NCI-H69 (cell line): ENCODE measurements at places on chromosomes 5 and 9.
A peak's percentile ranks its signal among the peaks of the same experiment; 100 is the strongest.

DNA sequence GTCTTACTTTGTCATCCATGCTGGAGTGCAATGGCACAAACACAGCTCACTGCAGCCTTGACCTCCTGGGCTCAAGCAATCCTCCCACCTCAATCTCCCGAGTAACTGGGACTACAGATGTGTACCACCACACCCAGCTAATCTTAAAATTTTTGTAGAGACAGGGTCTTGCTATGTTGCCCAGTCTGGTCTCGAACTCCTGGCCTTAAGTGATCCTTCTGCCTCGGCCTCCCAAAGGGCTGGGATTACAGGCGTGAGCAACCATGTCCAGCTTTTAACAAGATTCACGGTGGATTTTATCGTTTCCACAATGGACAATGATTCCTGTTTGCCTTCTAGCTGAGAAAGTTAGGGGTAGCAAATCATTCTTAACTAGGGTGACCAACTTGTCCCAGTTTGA lies 165.9 kb downstream of the ZNF608 start:
- no peak for DNase-seq

GRCh38 chr9:25537808-25538207 lies 140.4 kb downstream of the TUSC1 start:
- DNase-seq: peak; percentile 75

DNA sequence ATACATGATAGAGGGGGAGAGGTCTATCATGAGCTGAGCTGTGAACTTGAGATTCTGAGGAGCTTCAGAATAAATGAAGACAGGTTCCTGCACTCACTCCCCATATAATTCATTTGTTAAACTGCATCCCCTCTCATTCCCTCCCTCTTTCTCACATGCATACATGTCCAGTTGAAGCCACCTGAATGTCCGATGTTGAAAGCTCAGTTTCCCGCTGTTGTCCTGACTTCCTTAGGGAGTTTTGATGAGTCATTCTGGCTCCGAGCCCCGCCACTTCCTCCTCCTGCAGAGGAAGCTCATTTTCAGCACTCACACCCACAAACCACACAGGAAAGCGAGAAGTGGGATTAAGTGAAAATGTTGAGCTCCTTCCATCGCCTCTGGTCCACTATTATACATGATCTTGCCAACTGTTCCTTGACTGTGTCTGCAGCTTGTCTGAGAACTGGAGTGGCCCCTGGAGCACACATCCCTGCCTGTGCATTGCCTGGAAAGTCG lies 121.2 kb downstream of the CEMIP2 start:
- peak; percentile 38 for DNase-seq

DNA sequence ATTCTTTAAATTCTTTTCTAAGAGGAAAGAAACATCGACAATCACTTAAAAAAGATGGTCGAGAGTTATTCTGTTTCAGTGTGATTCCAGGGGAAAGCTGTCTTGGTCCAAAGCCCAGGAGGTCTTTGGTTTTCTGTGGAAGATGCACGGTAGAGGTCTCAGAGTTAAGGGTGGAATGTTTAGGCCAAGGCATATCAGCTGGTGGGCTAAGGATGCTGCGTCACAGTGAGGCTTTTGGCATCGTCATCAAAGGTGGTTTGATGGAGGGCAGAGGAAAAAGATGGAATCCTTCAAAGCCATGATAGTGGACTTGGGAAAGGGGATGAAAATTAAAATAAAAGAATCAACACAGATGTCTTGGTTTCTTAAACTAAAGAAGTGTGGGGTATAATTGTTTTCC lies 137.3 kb upstream of the ANKH start:
- DNase-seq: peak; percentile 45

GRCh38 chr9:137423514-137424291 lies 510 bp downstream of the NOXA1 start:
- peak; percentile 63 for DNase-seq

DNA sequence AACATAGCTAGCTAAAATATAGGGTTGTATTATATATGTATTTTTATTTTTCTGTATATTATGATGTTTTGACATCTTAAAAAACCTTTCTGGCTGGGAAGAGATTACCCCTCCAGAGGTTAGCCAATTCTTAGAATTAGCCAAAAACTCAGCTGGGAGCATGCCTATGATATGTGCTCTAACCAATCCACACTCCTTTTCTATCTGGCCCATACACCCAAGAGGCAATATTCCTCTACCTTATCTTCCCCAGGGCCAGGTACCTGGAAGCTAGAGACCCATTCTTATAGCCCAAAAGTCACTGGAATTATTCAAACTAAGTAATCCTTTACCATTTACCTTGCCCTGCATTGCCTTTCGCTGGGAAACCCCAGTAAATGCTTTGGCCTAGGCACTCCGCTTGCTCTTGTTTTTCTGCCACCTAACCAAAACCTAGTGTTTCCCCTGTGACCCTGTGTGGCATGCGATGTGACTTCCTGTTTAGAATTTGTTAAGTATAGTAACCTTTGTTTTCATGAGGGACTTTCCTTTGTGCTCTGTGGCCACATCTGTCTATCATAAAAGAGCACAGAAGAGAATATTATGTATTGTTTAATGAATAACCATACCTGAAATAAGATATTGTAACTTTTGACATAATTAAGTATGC lies 37.4 kb downstream of the CSNK1G3 start:
- no peak for DNase-seq

- no peak for DNase-seq
Observed at GRCh38 chr5:13276156-13276555, 668.3 kb downstream of the DNAH5 start.

DNA sequence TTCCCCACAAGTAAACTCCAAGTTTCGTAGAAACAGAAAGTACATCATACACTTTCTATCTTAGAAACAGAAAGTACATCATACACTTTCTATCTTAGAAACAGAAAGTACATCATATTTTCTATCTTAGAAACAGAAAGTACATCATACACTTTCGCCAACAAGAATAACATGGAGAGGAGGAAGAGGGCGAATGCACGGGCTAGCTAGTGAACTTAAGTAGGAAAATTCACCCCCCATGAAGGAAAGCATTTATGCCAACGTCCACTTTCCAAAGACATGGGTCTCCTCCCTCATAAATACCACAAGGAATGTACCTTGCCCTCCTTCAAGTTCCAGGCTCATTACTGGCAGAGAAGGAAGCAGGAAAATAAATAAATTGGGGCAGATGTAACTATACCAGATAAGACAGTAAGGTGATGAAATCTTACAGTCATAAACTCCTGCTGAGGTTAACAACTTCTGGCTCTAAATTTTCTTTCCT lies 64.7 kb downstream of the FRMD3 start:
- DNase-seq: no peak

GRCh38 chr5:64939772-64940510 lies 171.2 kb downstream of the CWC27 start:
- peak; percentile 71 for DNase-seq

GRCh38 chr9:117649126-117649525 lies 55.1 kb upstream of the TLR4 start:
- no peak for DNase-seq

DNA sequence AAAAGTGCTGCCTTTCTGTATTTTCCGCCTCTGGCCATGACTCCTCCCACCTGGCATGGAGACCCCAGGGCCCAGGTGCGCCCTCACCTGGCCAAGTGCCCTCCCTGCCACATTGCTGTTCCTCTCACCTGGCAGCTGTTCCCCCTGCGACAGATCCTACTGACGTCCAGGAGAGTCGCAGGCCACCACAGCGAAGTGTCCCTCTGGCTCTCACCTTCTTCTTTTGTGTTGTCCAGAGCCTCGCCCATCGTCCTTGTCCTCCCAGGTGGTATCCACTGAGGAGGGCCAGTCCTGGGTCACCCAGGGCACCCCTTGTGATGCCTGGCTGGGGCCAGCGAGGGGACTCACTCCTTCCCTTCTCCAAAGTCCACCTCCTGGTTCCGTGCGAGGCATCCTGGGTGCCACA lies 2.6 kb downstream of the NKD2 start:
- peak; percentile 71 for DNase-seq

DNA sequence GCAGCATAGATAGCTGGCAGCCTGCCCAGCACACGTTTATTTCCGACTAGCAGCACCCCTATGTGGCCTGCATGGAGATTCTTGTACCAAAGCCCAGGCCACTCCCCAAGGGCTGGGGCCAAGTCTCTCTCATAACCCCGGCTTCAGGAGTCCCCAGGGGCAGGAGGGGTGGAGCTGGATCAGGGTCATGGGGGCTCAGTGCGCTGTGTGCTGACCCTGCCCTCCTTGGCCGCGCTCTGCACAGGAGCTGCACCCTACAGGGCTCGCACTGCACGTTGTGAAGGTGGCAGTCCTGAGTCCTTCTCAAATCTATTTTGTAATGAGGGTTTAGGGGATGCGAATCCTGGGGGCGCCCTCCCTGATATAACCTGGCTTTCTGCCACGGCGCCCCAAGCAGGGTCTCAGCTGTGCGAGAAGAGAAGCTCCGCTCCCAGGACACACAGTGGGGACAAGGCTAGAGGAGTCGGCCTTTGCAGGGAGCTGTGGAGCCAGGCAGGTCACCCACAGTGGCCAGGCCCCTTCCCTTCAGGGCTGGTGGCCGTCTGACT lies 28.6 kb downstream of the NKD2 start:
- peak; percentile 38 for DNase-seq

DNA sequence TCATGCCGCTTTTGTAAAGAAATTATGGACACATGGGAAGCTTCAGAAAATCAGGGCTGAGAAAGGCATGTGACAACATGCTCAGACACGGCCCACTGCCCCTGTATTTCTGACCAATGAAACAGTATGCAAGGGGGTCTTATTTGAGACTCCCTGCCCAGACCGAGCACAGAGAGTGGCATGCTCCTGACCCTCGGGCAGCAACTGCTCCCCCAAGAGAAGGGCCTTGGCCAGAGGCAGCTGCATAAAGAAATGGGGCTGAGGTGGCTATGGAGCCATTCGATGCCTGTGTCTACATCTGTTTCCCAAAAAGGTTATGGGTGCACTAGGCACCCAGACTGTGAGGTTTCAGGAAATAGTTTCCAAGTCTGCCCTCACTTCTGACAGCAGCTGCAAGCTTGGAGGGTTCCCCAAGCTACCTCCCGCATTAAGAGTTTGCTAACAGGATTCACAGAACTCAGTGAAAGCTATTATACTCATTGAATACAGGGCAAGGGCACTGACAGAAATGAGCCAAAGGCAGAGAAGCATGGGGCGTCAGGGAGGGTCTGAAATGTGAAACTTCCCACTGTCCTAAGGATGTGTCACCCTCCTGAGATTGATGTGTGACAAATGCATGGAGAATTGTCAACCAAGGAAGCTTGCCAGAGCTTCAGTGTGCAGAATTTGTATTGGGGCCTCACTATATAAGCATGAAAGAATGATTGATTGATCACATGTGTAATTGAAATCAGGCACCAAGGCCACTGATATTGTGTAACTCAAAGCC lies 94.3 kb downstream of the DAP start:
- no peak for DNase-seq

DNA sequence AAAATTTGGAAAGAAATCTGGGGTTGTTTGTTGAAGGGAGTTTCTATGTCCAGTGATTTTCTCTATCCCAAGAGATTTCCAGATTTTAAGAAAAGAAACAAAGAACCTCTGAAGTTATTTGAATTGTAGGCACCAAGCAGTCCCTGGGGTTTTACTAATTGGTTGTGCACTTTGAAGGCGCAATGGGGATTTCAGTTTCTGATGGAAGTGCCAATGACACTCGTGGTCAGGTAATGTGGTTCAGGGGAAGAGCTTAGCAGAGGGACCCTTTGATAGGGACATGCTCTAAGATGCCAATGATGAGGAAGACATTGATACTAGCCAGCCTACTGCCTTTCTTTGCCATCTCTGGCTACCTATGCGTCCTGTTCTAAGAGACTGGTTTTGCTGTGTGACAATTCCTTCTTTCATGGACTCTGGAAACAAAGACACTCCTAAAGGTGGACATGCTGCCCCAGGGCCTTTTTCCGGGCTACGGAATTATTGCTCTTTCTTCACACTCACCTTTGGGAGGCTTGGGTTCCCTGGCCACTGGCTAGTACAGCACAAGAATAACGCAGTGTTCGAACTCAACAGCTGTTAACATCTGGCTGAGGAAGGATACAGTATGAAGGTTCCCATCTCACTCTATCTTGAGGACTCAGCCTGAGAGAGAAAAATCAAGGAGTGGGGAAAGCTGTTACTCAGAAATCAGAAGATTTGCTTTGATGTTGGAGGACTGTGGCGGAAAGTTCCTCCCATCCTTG lies 6.9 kb upstream of the TRAF1 start:
- no peak for DNase-seq

DNA sequence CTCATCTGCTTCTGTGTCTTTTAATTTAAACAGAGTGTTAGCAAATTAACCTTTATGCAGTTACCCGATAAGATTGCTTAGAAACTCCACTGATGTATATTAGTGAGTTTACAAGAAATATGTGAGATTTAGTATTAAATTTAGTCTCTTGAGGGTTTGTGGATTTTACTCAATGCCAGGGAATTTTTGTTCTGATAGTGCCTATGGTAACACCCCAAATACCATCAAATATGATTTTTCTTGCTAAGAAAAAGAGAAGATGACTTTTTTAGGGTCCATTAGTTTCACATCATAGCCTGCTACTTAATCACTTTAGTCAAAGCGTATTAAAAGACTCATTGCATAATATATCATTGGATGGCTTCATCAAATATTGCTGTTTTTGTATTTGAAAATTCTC lies 224.9 kb downstream of the PCSK5 start:
- DNase-seq: no peak

GRCh38 chr5:113302120-113302519 lies 132.7 kb downstream of the TSSK1B start:
- no peak for DNase-seq

GRCh38 chr5:170427672-170428236 lies 38.6 kb upstream of the KCNMB1 start:
- DNase-seq: peak; percentile 92

GRCh38 chr5:133051061-133051541 lies 712 bp upstream of the HSPA4 start:
- no peak for DNase-seq

DNA sequence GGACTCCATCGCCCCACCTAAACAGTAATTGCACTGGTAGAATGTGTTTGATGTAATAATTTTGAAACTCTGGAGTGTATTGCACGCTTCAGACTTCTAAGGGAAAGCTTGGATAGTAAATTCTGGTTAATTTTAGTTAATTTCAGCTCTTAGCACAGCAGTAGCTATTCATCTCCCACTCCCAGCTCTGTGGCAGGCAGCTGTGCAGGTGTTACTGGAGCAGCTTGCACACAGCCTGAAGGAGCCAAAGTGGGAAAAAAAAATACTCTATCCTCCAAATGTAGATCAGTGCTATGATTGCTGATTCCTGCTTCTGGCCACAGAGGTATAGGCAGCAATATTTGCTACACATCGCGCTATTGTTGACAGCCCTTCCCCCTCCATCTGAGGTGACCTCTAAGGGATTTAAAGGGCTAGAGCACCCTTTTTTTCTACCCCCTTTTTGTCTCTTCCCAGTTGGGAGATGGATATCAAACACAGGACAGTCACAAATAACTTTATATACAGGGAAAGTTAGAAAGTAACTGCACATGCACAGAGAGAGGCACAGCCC lies 97.4 kb downstream of the KCTD16 start:
- DNase-seq: peak; percentile 64

GRCh38 chr9:12847561-12847960 lies 72.7 kb downstream of the LURAP1L start:
- no peak for DNase-seq

DNA sequence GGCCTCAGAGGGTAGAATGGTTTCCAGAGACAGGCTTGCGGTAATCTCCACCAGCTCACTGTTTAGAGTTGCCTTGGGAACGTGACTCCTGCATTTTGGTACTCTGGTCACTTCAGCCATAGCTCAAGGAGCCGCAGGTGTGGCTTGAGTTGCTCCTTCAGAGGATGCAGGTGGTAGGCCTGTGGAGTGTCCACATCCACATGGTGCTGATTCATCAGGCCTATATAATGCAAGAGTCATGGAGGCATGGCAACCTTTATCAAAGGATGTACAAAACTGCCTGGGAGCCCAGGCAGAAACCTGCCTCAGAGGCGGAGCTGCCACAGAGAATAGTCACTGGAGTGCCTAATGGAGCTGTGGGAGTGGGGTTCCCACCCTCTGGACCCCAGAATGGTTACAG lies 114.2 kb downstream of the ANXA1 start:
- no peak for DNase-seq
